ENCODE measurements at places on chromosomes 7 and 10. TPM values are rescaled to one million over a fixed set of nuclear protein-coding genes. Genes with fewer than 3 reads are reported as not detected.

DNA sequence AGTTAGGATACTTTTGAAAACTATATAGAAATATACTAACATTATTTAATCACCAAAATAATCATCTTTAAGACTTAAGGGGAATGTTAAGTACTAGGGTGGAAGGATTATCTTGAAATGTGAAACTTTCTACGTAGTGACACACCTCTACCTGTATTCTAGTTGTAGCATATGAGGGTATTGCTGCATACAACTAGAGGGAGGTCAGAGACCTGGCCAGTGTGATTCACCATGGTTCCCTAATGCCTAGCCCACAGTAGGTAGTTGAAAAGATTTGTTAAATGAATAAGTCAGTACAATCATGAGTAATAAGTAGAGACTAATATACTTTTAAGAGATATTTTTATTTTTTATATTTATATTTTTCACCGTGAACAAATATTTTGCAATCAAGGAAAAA lies 84.1 kb upstream of the RPA3 start:
- H3K27ac ChIP-seq: no peak overlapping the region
- DNase-seq: no peak
- H3K27me3 ChIP-seq: no peaks in the 10 kb centered on the region
- peaks cover 8% of the 10 kb centered on the region for H3K36me3 ChIP-seq

- H3K36me3 ChIP-seq: no peaks in the 10 kb centered on the region
- peaks cover 8% of the 10 kb centered on the region for H3K27me3 ChIP-seq
- H3K4me1 ChIP-seq: peaks cover 4% of the 10 kb centered on the region
- H3K4me3 ChIP-seq: no peak overlapping the region
These were observed 325.9 kb upstream of the NRP1 start for GRCh38 chr10:33660329-33660728.

Gene TSPAN13
- total RNA-seq: 0.42 TPM

- no peak overlapping the region for H3K4me3 ChIP-seq
- no peaks in the 10 kb centered on the region for H3K36me3 ChIP-seq
- peaks cover 11% of the 10 kb centered on the region for H3K27me3 ChIP-seq
These were observed 24.8 kb downstream of the TBC1D12 start for GRCh38 chr10:94427166-94427565.

DNA sequence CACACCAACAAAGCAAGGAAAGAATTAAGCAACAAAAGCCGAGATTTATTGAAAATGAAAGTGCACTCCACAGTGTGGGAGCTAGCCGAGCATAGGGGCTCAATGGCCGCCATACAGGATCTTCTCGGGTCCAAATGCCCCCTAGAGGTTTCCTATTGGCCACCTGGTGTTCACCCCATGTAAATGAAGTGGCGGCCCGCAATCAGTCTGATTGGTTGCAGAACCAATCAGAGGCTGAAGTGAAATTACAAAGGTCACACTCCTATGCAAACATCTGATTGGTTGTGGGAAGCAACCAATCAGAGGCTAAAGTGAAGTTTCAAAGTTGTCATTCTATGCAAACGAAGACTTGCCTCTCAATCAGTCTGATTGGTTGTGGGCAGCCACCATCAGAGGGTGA lies 61.8 kb upstream of the SLC35B4 start:
- H3K4me3 ChIP-seq: no peak overlapping the region
- H3K36me3 ChIP-seq: no peaks in the 10 kb centered on the region

DNA sequence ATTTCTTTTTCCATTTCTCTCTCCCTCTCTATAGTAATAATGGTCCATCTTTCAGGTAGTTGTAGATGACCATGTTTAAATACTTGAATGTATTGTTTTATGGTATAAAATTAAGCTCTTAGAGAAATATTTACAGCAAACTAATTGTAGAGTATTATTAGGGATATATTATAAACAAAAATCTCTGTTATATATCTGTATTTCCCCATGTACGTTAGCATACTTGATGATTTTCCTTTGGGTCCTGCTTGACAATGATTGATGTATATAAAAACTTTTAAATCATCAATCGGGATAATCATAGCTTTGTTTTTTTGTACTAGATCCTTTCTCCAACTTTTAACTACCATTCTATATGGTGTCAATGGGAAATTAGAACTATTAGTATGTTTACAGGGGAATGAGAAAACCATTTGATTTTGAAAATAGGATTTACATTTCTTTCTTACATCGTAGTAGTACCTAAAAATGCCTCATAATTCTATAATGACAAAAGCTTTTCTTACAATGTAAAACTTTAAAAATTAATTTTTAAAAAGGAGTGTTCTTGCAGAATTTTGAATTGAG lies 117.5 kb upstream of the CDK13 start:
- no peak for DNase-seq
- peak overlapping the region; percentile 17 for H3K4me3 ChIP-seq
- no peak overlapping the region for H3K27ac ChIP-seq
- peaks cover 2% of the 10 kb centered on the region for H3K4me1 ChIP-seq

Gene KLHDC10
- 15.7 TPM for total RNA-seq

GRCh38 chr7:131075406-131075805 lies 252.3 kb upstream of the MKLN1 start:
- peaks cover 8% of the 10 kb centered on the region for H3K36me3 ChIP-seq
- no peak overlapping the region for H3K27ac ChIP-seq
- no peaks in the 10 kb centered on the region for H3K27me3 ChIP-seq
- peaks cover 10% of the 10 kb centered on the region for H3K4me1 ChIP-seq
- no peak for DNase-seq
- H3K4me3 ChIP-seq: no peak overlapping the region

Gene HOXA9
- not detected for total RNA-seq

- no peaks in the 10 kb centered on the region for H3K4me1 ChIP-seq
- no peaks in the 10 kb centered on the region for H3K36me3 ChIP-seq
- DNase-seq: no peak
- no peak overlapping the region for H3K27ac ChIP-seq
These were observed 249.7 kb downstream of the AHR start for GRCh38 chr7:17548014-17548653.

Gene HOXA3
- not detected for total RNA-seq

Gene GHRHR
- not detected for total RNA-seq

Gene LMOD2
- total RNA-seq: not detected

Gene RNF133
- not detected for total RNA-seq

Gene CCDC172
- not detected for total RNA-seq

Gene ARHGEF5
- total RNA-seq: 7.7 TPM

Gene LFNG
- 115 TPM for total RNA-seq

DNA sequence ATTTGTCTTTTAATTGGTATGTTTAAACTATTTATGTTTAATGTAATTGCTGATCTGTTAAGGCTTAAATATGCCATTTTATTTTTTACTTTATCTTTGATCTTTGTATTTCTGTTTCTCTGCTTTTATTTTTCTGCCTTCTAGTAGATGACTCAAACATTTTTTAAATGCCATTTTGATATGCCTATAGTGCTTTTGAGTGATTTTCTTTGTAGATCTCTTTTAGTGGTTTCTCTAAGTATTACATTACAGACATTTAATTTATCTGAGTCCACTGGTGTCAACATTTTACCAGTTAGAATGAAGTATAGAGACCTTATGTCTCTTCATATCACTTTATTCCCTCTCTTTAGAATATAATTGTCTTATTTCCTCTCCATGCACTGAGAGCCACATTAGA lies 32.7 kb downstream of the IL6 start:
- H3K27me3 ChIP-seq: peaks cover 58% of the 10 kb centered on the region
- no peaks in the 10 kb centered on the region for H3K4me1 ChIP-seq
- H3K36me3 ChIP-seq: peaks cover 2% of the 10 kb centered on the region
- no peak overlapping the region for H3K27ac ChIP-seq

- H3K4me1 ChIP-seq: peaks cover 37% of the 10 kb centered on the region
- no peak overlapping the region for H3K27ac ChIP-seq
- no peak for DNase-seq
- H3K4me3 ChIP-seq: peak overlapping the region; percentile 32
- H3K36me3 ChIP-seq: peaks cover 2% of the 10 kb centered on the region
These were observed 1.3 kb downstream of the KAZALD1 start for GRCh38 chr10:101063050-101063525.

- no peak overlapping the region for H3K4me3 ChIP-seq
- DNase-seq: no peak
- H3K36me3 ChIP-seq: no peaks in the 10 kb centered on the region
- H3K4me1 ChIP-seq: no peaks in the 10 kb centered on the region
- H3K27me3 ChIP-seq: peaks cover 4% of the 10 kb centered on the region
These were observed 108.2 kb downstream of the SKIDA1 start for GRCh38 chr10:21417172-21417712.

DNA sequence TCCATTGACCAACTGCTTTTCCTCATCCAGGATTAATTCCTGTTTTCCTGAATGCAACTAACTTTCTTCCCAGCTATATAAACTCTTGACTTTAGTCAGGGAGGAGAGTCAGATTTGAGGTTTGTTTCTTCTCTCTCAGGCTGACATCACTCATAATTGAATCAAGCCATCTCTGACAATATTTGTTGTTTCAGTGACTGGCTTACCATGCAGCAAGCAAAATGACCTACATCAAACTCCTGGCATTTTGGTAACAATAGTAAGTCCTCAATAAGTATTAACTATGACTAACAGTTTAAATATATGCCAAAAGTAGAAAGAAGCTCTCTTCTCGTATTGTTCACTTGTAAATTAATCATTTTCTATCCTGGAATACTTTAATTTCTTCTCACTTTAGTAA lies 625.7 kb upstream of the KCND2 start:
- no peak overlapping the region for H3K4me3 ChIP-seq
- no peaks in the 10 kb centered on the region for H3K27me3 ChIP-seq
- DNase-seq: no peak
- H3K36me3 ChIP-seq: no peaks in the 10 kb centered on the region

GRCh38 chr10:22500656-22501340 lies 155.5 kb downstream of the SPAG6 start:
- H3K27ac ChIP-seq: no peak overlapping the region
- H3K27me3 ChIP-seq: peaks cover 40% of the 10 kb centered on the region
- DNase-seq: no peak
- H3K4me3 ChIP-seq: no peak overlapping the region
- H3K4me1 ChIP-seq: peaks cover 5% of the 10 kb centered on the region
